PC-9 (cell line): ENCODE measurements at places on chromosomes 6 and 20. TPM values are rescaled to one million over a fixed set of nuclear protein-coding genes. Genes with fewer than 3 reads are reported as not detected.

The C20orf141 gene
- not detected in 2 replicates for total RNA-seq

The SUN5 gene
- total RNA-seq, result not detected in 2 replicates

The HLA-DPB1 gene
- not detected in 2 replicates for total RNA-seq

The IPCEF1 gene
- 0.28 and 0.57 TPM in 2 replicates for total RNA-seq

The TOMM6 gene
- 143 and 170 TPM in 2 replicates for total RNA-seq

The TRERF1 gene
- 12.3 and 14.5 TPM in 2 replicates for total RNA-seq

The COL21A1 gene
- 0.13 TPM in 1 of 2 replicates, not detected in the other for total RNA-seq

The GUCA1A gene
- not detected in 2 replicates for total RNA-seq

The SLC2A4RG gene
- 167 and 233 TPM in 2 replicates for total RNA-seq

The BPIFB4 gene
- total RNA-seq, result not detected in 2 replicates

The PARD6B gene
- 52.2 and 80.3 TPM in 2 replicates for total RNA-seq

The RIMS4 gene
- 0.13 and 0.15 TPM in 2 replicates for total RNA-seq
